ENCODE measurements at places on chromosomes 13 and 19.

- DNase-seq: no peak
Observed at GRCh38 chr13:36046672-36047071, 84.5 kb downstream of the DCLK1 start.

DNA sequence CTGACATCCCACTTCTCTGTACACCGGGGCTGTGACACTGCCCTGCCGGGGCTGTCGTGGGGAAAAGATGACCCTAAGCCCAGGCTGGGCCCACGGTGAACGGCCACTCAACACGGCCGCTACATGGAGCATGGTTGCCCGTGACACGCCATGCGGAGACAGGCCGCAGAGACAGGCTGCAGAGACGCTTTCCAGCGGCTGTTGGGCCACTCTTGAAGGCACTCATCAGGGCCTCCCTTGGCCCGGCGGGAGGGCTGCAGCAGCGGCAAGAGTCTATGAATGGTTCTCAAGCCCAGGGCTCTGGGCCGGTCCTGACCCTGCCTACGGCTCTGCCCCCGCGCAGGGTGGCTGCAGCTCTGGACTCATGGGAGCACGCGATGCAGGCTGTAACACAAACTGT is 22.1 kb downstream of the ADPRHL1 start:
- no peak for DNase-seq

DNA sequence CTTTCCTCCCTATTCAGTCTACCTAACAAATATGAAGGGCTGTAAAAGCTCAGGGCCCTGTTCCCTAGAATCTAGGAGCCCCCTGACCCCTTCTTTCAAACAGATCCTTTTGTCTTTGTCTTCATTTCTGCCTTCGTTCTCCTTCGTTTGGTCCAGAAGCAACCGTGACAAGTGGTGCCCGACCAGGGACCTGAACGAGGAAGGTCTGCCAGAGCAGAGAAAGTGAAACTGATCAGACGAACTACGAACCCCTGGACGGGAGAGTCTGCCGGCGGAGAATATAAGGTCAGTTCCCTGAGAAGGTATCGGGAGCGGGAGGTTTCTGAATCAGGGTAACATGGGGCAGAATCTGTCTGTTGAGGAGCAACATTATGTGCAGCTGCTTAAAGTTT is 751 bp downstream of the ERVK3-1 start:
- DNase-seq: peak; percentile 66

GRCh38 chr19:45471931-45472562 is 4.3 kb downstream of the FOSB start:
- DNase-seq: no peak

DNA sequence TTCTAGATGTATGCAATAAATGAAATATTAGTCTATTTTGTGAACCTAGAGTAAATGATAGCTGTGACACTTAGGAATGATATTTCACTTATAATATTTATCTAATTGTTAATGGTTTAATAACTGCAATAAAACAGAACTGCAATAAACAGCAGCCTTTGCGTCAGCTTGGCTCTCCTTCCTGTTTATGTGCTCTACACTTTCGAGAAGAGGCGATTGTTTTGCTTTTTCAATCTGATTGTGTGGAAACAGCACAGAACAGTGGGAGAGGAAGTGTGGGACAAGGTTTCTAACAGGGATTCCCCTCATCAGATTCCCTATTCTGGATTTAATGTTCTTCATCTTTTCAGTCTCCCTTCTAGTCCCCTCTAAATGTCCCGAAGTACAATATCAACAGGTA is 17.3 kb upstream of the TRPC4 start:
- no peak for DNase-seq

All from RPMI8226 (cell line).